Kidney tubule cell (primary cell): ENCODE measurements at places on chromosomes 3 and 15.
A peak's percentile ranks its signal among the peaks of the same experiment; 100 is the strongest.

DNA sequence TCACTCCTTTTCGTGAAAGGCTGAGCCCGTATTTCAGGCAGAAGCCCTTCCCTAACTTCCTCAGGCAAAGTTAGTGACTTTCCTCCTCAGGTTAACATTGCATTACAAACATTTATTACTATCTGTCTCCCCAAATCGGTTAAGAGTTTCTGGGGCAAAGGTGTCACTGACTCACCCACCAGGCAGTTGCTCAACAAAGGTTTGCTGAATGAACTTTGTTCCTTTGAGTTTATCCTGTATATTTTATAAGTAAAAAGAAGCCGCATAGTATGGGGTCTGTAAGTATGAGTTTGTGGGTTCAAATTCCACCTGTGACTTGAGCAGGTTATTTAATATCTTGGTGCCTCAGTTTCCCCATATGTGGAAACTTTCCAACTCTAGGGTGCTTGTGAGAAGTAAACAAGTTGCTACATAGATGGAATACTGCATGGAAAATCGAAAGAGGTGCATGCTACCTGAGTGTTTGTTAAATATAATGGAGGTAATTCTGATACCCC lies 177.7 kb downstream of the THRB start:
- DNase-seq = peak; percentile 73

DNA sequence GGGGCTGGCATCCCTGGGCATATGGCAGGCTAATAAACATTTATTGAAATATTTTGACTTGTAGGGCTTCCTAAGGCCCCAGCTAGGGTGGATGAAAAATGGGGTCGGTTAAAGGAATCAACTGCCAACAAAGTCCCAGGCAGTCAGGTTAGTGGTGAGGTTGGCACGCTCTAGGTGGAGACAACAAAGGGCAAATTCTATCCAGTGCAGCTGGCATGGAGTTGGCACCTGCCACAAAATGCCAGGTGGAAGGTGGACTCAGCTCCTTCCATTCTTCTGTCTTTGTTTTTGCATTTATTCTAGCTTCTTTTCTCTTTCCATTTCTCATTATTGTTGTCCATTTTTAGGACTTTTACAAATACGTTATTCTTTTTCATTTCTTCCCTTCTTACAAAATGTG lies 31.0 kb downstream of the LCMT2 start:
- DNase-seq = no peak

- no peak for DNase-seq
These were observed 26.1 kb downstream of the DNAJC13 start for GRCh38 chr3:132443421-132443820.

DNA sequence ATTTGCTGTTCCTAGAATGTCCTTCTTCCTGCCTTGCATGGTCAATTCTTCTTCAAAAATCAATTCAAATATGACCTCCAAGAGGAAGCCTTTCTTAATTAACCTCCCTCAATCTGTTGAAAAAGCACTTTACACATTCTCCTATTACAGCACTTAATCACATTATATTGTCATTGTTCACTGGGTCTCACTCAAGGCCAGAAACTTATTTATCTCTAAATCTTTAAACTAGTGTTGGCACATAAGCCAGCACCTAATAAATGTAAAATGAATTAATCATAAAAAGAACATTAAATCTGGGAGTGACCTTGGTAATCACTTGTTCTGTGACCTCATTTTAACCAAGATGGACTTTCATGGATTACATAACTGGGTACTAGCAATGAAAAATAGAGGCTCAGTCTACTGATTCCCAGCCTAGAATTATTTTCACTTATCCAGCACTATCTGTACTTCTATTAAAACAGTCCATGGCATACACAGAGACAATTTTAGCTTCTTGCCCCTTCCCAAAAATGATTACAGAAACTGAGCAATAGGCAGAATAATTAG lies 22.1 kb downstream of the MSL2 start:
- peak; percentile 21 for DNase-seq

DNA sequence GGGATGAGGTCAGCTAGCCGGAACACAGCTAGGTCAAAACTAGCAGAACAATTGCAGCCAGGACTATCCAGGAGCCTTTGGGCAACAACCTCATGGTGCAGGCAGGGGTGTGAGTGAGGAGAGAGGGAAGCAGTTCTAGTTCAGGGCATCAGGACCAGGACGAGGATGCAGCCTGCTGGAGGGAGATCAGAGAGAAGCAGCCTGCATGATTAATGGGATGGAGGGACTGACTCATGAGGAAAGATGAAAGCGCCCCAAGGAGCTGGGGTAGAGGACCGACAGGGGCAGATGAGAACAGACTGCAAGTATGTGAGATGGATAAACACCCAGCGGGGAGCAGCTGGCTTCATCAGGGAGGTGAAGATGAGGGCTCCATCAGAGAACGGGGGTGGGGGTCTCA lies 37.9 kb upstream of the LRTM1 start:
- DNase-seq = peak; percentile 16

DNA sequence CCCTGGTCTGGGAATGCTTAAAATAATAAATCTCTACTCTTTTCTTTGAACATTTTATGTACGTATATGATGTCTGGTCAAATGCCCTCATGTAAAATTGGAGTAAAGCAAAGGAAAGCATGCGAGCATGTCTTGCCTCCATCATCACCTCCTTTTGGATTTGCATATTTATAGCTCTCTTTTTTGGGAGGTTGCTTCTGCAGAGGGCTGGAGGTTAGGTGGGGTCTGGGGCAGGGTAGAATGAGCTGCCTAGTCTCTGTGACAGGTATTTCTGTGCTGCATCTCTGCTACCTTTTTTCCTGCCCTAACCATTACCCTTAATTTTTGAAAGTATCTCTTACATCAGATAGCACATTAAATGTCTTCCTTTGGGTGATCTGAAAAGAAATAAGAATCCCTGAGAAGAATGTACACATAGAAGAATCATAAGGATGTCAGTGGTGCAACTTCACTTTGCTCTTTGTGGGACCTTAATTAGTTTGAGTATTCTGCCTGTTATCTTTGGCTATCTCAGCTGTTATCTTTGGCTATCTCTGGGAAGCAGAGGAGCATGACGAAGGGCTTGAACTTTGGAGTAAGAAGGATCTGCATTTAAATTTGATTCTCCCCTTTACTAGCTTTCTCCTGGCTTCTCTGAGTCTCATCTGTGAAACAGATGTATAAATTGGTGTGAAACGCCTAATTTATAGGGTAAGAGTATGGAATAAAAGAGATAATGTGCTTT lies 40.2 kb downstream of the PPM1L start:
- DNase-seq = no peak

DNA sequence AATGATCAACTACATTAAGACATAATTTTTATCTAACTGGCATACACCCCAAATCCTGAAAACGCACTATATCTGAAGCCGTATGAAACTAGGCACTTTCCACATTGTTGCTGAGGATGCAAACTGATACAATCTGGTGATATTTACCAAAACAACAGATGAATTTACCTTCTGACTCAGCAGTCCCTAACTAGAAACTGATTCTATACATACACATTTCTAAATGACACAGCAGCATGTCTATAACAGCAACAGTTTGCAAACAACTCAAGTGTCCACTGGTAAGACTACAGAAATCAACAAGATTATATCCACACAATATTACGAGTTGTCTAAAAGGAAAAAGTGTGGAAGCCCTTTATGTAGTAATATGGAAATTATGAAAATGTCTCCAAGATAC lies 22.9 kb downstream of the SECISBP2L start:
- no peak for DNase-seq

DNA sequence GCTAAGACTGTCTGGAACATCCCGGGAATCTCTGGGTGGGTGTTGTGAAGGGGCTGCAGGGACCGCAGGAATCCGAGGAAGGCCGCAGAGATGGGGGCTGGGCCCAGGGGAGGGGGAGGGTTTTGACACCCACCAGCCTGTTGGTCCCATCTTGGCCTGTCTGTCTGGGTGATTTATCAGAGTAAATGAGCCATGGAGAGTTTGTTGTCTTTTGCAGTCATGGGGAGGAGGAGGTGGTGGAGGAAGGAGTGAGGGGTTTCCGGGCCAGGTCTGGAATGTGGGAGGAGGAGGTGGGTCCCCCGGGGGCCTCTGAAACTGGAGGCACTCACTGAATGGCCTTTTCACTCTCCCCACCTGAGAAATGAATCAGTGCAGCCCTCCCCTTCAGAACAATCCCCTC lies 11.5 kb downstream of the SEMA3F start:
- peak; percentile 88 for DNase-seq

DNA sequence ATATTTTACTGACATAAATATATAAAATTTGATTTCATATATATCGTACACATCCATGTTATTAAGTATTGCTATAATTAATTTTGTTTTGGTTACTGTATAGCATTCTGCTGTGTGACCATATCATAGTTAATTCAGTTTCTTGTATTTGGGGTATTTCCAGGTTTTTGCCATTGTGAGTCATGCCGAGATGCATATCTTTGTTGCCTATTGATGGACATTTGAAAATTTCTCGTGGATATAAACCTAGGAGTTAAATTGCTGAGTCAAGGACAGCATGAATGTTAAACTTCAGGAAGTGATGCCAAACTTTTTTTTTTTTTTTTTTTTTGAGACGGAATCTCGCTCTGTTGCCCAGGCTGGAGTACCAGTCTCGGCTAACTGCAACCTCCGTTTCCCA lies 33.7 kb upstream of the GPR171 start:
- DNase-seq = no peak

DNA sequence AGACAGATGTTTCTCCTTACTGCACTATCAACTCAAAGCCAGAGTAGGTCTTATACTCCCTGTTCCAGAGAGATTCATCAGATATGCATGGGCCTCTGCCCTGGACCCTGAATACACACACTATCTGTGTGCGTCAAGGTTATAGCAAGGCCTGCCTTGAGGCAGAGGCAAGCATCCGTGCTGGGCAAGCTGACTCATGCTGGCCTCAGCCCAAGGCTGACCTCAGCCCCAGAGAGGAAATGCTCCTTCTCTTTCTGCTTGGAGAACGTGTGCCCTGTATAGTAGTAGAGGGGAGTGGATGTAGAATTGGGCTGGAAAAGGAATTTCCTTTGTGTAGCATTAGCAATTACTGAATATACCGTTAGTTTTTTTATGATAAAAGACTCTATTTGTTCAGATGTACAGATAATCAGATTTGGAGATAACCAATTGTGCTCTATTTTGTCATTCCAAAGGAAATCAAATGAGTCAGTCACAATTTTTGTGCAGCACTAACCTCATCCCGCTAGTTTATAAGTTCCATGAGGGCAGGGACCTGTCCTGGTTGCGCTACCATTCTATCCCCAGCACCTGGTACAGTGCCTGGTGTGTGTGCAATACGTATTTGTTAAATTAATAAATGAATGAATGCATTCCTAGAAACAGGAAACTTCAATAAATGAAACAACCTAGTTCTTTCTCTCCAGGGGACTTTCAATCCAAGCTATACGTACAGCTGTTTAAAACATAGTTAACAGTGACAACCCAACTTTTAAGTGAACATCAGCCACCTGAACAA lies 13.3 kb upstream of the PAQR9 start:
- DNase-seq = peak; percentile 97

DNA sequence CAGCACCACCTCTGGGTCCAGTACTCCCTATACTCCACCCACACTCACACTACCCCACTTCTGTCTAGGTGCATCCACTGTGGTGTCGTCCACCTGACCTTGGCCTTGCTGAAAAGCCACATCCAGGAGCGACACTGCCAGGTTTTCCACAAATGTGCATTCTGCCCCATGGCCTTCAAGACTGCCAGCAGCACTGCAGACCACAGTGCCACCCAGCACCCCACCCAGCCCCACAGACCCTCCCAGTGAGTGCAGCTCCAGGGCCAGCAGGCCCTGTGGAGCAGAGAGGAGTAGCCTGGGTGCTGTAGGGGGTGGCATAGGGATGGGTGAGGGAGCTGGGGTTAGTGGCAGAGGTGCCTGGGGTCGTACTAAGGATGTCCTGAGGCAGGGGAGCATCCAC lies 19.4 kb upstream of the ALPK3 start:
- no peak for DNase-seq

DNA sequence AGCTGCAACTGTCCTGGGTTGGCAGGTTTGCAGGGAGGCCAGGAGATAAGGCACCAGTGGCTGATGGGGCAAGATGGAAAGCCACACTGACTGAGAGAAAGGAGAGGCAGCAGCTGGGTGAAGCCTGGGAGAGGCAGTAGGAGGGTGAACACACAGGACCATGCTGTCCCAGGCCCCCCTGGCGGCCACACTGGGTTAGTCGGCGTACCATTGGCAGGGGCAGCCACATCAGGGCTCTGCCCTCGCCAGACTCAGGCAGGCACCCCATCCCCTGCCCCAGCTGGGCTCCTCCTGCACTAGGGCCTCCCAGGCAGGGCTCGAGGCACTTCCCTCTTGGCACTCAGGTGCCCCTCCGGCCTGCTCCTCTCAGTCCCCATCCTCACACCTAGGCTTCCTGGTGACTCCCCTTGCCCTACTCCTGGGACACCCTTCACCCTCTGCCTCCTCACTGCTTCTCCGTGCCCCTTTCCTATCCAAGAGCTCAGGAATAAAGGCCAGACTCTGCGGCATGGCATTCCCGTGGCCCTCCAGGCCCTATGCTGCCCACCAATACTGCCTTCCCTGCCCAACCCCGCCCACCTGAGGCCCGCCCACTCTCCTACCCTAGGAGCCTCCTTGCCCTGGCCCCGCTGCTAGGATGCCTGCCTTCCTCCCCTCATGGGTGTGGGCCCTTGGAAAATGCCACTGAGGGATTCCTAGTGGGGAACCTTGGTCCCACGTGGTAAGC lies 28.7 kb upstream of the DUSP7 start:
- DNase-seq = no peak

DNA sequence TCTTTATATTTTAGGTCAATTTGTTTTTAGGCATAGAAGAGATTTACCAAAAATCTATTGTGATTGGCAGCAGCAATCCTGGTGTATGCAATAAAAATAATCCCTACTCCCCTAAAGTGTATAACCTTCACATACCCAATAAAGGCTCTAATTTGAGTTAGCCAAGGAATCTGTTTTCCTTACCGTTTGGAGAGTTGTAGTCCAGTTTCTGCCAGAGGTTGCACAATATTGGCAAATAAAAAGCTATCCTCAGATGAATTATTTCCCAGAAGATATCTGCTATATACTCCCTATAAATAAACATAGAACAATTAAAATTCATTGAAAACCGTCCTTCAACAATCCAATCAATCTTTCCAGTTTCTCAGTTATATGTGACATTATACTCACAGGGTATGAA lies 31.1 kb downstream of the ACKR4 start:
- DNase-seq = no peak

DNA sequence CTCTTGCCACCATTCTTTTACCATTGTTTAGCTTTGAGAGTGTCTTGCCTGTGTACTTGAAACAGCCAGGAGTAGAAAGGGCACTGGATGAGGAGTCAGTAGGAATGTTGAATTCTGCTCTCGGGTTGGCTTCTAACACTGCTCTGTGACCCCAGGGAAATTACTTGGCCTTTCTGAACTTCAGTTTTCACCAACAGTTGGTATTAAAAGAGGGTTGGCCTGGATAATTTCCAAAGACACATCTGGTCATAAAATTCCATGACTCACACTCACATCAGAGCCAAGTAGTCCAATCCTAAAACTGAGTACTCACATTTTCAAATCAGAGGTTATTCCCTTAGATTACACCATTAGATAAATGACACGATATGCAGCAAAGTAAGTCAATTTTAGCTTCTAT lies 141.6 kb downstream of the ECT2 start:
- DNase-seq = peak; percentile 28

GRCh38 chr3:107024551-107025026 lies 352.6 kb upstream of the CCDC54 start:
- no peak for DNase-seq

GRCh38 chr3:25097023-25097422 lies 331.0 kb upstream of the RARB start:
- DNase-seq = peak; percentile 60

- no peak for DNase-seq
These were observed 198.5 kb upstream of the RARB start for GRCh38 chr3:25229586-25229985.

- peak; percentile 7 for DNase-seq
These were observed 28.6 kb upstream of the TEX264 start for GRCh38 chr3:51642462-51642861.
